ENCODE measurements at places on chromosomes 2 and 18.

GRCh38 chr2:135740206-135740605 is 1.4 kb upstream of the UBXN4 start:
- no peak for DNase-seq

DNA sequence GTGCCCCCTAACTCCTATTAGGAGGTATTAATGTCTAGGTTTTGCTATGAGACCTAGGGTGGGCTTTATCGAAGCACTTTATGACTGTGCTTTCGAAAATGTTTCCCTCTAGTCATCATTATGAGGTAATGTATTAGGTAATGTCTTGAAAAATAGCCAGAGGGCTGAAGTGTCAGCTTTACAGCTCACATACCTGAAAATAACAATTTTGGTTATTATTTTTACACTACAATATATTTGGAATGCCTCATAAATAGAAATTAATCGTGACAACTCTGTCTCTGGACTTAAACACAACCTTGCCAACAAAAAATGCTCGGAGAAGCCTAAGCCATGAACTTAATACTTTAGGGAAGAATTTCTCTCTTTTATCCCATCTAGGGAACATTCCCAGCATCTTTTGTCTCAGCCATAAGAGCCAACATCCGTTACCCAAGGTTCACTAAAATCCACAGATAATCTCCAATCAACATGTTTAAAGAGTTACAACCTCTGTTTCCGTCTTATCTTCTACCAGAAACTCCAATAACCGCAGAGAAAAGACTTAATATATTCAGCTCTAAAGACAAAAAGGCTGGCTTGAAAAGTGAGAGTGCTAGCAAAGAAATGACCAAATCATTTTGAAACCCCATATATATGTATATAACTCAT is 130.9 kb upstream of the RND3 start:
- DNase-seq, result no peak

GRCh38 chr2:215535741-215536140 is 99.9 kb upstream of the FN1 start:
- no peak for DNase-seq

GRCh38 chr2:105873721-105874120 is 129.0 kb downstream of the NCK2 start:
- DNase-seq, result no peak

- DNase-seq, result no peak
These were observed 16.4 kb upstream of the FBLN7 start for GRCh38 chr2:112121682-112122254.

DNA sequence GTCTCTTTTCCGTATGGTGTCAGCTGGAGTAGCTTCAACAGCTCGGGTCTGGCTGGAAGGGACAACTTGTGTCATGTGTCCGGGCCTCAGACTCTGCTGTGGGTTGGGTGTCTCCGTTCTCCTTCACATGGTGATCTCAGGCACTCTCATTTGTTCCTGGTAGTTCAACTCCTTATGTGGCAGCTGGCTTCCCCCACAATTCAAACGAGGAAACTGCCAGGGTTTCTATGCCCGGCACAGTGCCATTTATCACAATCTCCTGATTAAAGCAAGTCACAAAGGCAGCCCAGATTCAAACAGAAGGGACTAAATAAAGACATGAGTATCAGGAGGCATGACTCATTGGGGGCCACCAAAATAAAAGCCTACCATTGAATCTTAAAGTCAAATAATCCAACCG is 22.7 kb downstream of the MRO start:
- DNase-seq, result no peak

DNA sequence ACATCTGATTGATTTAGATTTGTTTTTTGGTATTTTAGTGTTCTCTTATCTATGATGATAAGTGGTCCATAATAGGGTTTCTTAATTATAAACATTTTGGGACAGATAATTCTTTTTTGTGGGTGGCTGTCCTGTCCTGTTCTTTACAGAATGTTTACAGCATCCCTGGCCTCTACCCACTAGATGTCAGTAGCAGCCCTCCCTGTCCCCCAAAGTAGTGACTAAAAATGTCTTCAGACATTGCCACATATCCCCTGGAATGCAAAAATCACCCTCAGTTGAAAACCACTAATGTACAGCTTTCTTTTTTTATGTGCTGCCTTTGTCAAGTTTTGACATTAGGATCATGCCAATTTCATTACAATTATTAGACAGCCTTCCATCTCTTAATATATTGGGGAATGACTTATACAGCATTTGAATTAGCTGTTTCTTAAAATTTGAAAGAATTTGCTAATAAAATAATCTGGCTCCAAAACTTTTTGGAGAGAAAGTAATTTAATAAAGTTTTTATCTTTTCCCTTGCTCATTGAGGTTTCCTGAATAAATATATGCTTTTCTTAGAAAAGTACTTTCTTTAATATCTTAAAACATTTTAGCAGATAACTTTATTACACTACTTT is 19.5 kb downstream of the WIPF1 start:
- no peak for DNase-seq

GRCh38 chr2:107005853-107006252 is 119.9 kb upstream of the ST6GAL2 start:
- DNase-seq, result no peak

GRCh38 chr2:239329284-239329971 is 71.4 kb downstream of the HDAC4 start:
- DNase-seq, result no peak
